ENCODE measurements at places on chromosomes 4 and X. TPM values are rescaled to one million over a fixed set of nuclear protein-coding genes. Genes with fewer than 3 reads are reported as not detected.

The TASL gene
- total RNA-seq: 2.2 TPM

The PFKFB1 gene
- 0.73 TPM for total RNA-seq

The CT45A5 gene
- not detected for total RNA-seq

The GUCY1B1 gene
- 4.0 TPM for total RNA-seq

The SPANXA2 gene
- not detected for total RNA-seq

The MTCP1 gene
- total RNA-seq: 12.1 TPM

The CMC4 gene
- total RNA-seq: 9.2 TPM

The NHSL2 gene
- total RNA-seq: 15.0 TPM

The MID1IP1 gene
- total RNA-seq: 14.4 TPM

The TLR7 gene
- total RNA-seq: 0.55 TPM

The RNF128 gene
- not detected for total RNA-seq

The GATA1 gene
- total RNA-seq: 3.0 TPM

The CCDC110 gene
- total RNA-seq: not detected

The IGSF1 gene
- not detected for total RNA-seq

The TEX13D gene
- not detected for total RNA-seq

The TLR10 gene
- 0.59 TPM for total RNA-seq

The TCP11X2 gene
- total RNA-seq: not detected

The TRIM75 gene
- total RNA-seq: not detected

The GLUD2 gene
- total RNA-seq: 0.16 TPM

The RHOXF2 gene
- total RNA-seq: not detected

The KLKB1 gene
- 3.1 TPM for total RNA-seq

The BRS3 gene
- not detected for total RNA-seq

The PPARGC1A gene
- total RNA-seq: not detected

The F11 gene
- 1.1 TPM for total RNA-seq

The IL1RAPL1 gene
- total RNA-seq: not detected

The STPG2 gene
- total RNA-seq: not detected

The PHOX2B gene
- total RNA-seq: not detected

The TSC22D3 gene
- total RNA-seq: 1,053 TPM

The SMIM10 gene
- 0.16 TPM for total RNA-seq

The BEND2 gene
- 1.3 TPM for total RNA-seq

The SMIM43 gene
- total RNA-seq: not detected

The MAGEC3 gene
- total RNA-seq: not detected

The VSIG1 gene
- total RNA-seq: 0.54 TPM

The SLC9B1 gene
- 4.0 TPM for total RNA-seq

The FOXP3 gene
- total RNA-seq: 0.20 TPM

The NEUROG2 gene
- not detected for total RNA-seq
